ENCODE measurements at places on chromosomes 5 and 9. TPM values are rescaled to one million over a fixed set of nuclear protein-coding genes. Genes with fewer than 3 reads are reported as not detected.

The NUTM2F gene
- not detected for total RNA-seq

DNA sequence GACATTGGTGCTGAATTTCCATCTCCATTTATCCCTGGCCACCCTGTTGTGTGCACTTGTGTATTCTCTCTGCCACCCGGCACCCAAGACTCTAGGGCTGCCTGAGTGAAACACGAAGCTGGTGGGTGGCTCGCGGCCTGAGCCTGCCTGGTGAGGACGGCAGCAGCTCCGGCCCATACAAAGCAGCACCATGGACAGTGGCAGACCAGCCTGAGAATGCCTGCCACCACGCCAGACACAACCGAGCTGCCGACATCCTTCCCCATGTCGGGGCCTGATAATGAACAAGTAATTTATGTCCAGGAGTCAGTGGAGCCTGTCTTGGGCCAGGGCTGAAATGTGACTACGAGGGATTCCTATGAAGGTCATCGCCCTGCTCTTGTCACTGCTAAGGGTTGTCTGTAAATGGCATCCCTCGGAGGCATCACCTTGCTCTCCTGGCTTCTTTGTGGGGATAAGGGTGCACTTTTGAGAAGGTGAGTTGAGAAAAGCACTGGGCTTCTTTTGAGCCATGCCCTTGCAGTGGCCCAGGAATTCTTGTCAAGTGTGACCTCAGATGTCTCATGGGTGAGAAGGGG, 175.7 kb downstream of the MELK start:
- no peak overlapping the region for H3K27ac ChIP-seq
- no peak overlapping the region for H3K4me3 ChIP-seq
- no peaks in the 10 kb centered on the region for H3K36me3 ChIP-seq
- H3K4me1 ChIP-seq = no peaks in the 10 kb centered on the region

The IFNA13 gene
- not detected for total RNA-seq

DNA sequence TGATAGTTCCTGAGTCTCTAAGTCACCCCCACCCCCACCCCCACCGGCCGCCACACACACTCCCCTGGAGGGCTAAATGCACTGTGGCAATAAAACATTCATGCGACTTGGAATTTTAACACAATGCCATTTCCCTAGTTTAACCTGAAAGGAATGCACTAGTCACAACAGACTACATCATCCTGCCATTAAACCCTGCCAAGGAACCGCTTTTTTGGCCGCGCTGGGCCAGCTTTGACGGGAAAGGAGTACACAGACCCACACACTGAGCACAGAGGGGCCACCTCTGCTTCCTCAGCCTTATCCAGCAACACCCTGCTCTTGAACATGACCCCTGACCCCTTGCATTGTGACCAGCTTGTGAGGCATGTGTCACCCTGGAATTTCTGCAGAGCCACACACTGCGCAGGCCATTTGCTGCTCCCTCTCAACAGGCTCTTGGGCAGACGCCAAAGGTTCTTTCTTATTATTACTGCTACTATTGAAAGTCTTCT, 165.3 kb downstream of the BNC2 start:
- no peaks in the 10 kb centered on the region for H3K27me3 ChIP-seq
- peak overlapping the region; percentile 88 for H3K27ac ChIP-seq
- peak; percentile 78 for DNase-seq
- H3K36me3 ChIP-seq = no peaks in the 10 kb centered on the region
- peaks cover 12% of the 10 kb centered on the region for H3K4me1 ChIP-seq

DNA sequence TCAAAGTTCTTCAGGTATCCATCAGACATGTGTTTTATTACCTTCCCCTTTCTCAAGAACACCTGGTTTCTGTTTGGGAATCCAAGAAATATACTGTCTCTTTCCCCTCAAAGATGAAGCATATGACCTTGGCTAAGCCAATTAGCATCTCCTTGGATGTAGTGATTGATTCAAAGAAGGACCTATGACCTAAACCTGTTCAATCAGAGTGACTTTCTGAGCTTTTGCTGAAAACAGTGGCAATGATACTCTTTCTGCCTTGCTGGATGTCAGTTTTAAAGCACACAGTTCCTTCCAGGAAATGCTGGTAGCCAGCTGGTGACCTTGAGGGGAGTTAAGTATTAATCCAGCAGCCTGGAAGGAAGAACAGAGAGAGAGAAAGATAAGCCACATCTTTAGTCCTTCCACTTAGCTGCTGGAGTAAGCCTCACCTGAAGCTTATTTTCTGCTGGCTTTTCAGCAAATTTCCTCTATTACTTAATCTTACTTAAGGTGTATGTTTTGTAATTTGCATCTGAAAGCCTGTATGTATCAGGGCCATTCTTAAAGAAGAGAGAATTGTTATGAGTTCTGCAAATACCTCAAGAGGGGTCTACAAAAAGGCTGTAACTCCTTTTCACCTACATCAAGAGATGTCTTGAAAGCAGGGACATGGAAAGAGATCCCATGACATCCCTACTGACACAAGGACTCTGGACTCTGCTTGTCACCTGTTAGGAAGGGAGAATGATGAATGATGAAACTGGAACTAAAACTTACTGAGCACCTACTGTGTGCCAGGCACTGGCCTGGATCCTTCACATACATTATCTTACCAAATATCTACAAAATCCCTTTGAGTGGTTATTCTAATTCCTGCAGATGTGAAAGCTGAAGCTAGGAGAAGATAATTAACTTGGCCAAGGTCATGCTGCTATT, 35.2 kb upstream of the PIK3R1 start:
- H3K27me3 ChIP-seq = no peaks in the 10 kb centered on the region
- H3K4me3 ChIP-seq = no peak overlapping the region
- no peaks in the 10 kb centered on the region for H3K4me1 ChIP-seq
- DNase-seq = no peak

- H3K4me3 ChIP-seq = no peak overlapping the region
- H3K27me3 ChIP-seq = no peaks in the 10 kb centered on the region
- peaks cover 3% of the 10 kb centered on the region for H3K4me1 ChIP-seq
- no peaks in the 10 kb centered on the region for H3K36me3 ChIP-seq
These were observed 204.7 kb upstream of the RFX3 start for GRCh38 chr9:3730511-3730922.

DNA sequence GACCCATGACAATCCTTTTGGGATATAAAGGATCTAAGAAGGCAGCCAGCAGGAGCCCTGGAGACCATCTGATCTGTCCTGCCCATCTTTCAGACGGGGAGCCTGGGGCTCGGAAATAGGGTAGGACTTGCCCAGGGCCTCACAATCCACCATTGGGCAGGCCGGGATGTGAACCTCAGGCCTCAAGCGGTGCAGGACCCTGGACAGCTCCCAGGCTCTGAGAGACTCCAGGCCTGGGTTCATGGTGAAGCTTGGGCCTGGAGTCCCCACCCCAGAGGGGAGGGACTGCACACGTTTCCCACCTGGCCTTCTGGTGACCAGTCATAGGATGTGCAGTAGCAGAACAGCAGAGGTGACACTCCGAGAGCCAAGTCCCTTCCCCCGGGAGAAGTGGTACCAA, 36.6 kb upstream of the RAPGEF1 start:
- H3K36me3 ChIP-seq = no peaks in the 10 kb centered on the region
- no peaks in the 10 kb centered on the region for H3K27me3 ChIP-seq
- H3K4me1 ChIP-seq = no peaks in the 10 kb centered on the region
- DNase-seq = no peak
- H3K4me3 ChIP-seq = no peak overlapping the region

The ENTPD8 gene
- total RNA-seq = 3.9 TPM

DNA sequence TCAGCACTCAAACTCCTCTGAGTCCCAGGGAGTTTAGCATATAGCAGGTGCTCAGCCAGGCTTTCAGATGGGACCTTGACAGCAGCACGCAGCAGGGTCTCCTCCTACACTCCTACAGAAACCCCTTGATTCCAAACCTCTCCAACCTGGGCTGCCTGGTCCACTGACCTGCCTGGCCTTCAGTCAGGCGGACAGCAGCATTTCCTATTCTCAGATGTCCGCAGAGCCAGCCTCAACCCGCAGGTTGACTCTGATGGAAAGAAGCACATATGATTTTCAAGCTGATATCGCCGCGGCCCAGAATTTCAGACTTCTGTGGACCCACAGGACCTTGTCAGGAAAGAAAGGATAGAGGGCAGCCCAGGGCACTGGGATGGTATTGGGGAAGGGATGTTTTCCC, 5.3 kb upstream of the SLC25A48 start:
- no peak overlapping the region for H3K4me3 ChIP-seq
- no peaks in the 10 kb centered on the region for H3K36me3 ChIP-seq
- H3K27me3 ChIP-seq = peaks cover 13% of the 10 kb centered on the region
- no peak for DNase-seq
- no peaks in the 10 kb centered on the region for H3K4me1 ChIP-seq

DNA sequence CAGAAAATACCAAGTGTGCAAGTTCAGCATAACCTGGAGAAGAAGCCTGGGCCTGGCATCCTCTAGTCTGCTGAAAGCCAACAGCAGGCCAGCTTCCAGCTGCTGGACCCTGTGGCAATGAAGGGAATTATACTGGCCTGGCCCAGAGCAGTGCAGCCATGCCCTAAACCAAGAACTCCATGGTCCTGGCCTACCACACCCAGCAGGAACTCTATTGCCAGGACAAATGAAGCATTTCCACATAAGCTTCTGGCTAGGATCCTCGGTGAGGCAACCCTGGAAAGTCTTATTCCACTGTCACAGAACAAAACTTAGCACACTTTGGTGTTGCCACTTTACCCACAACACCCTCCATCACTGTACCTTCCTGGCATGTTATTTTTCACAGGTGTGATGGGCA, 35.5 kb downstream of the CDK5RAP2 start:
- DNase-seq = no peak
- H3K4me1 ChIP-seq = no peaks in the 10 kb centered on the region
- no peak overlapping the region for H3K27ac ChIP-seq
- H3K36me3 ChIP-seq = peaks cover 6% of the 10 kb centered on the region
- no peaks in the 10 kb centered on the region for H3K27me3 ChIP-seq
- H3K4me3 ChIP-seq = no peak overlapping the region

GRCh38 chr9:73182928-73183327, 31.3 kb downstream of the ANXA1 start:
- H3K36me3 ChIP-seq = no peaks in the 10 kb centered on the region
- no peak overlapping the region for H3K4me3 ChIP-seq
- no peak overlapping the region for H3K27ac ChIP-seq
- DNase-seq = no peak
- no peaks in the 10 kb centered on the region for H3K4me1 ChIP-seq
- H3K27me3 ChIP-seq = no peaks in the 10 kb centered on the region

- no peaks in the 10 kb centered on the region for H3K4me1 ChIP-seq
- H3K36me3 ChIP-seq = no peaks in the 10 kb centered on the region
- H3K27me3 ChIP-seq = no peaks in the 10 kb centered on the region
- H3K27ac ChIP-seq = no peak overlapping the region
- H3K4me3 ChIP-seq = no peak overlapping the region
- no peak for DNase-seq
These were observed 50.4 kb upstream of the MVB12B start for GRCh38 chr9:126276056-126276728.

DNA sequence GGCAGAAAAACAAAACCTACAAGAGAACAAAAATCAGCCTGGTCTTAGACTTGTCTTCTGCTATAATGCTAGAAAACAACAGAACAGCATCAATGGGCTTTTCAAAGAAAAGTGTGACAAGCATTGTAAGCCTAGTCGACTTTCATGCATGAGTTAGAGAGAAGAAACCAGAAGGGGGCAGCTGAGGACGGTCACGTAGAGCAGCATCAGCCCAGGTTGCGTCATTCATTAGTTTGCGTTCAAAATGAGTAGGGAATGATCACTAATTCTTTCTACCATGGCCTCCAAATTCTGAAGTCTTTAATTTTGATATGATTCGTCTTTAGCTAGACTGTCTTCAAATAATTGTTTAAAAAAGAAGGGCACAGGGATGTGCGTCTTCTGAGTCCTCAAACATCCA, 4.7 kb upstream of the ISCA1 start:
- no peaks in the 10 kb centered on the region for H3K36me3 ChIP-seq
- H3K4me1 ChIP-seq = no peaks in the 10 kb centered on the region

DNA sequence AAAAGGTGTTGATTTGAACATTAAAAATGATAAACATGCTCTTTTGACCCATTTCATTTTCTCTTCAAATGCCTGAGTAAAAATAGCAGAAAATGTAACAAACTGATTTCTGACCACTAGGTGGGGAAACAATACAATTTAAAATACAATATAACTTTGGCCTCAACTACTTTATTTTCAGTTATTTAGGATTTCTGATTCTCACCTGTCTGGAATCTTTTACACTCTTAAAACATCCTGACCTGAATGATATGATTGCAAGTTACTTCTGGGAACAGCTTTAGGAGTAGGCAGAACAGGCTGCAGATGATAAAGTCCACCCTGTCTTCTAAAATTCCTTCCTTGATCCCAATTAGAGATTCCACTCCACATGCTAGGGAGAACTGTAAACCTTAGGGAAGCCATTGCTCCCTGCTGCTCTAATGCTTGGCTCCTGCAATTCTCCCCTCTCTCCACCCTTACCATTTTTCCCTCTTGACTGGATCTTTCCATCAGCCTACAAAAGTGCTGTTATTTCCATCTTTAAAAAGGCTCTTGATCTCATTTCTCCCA, 70.3 kb downstream of the FYB1 start:
- H3K4me1 ChIP-seq = no peaks in the 10 kb centered on the region
- no peaks in the 10 kb centered on the region for H3K36me3 ChIP-seq
- H3K27ac ChIP-seq = no peak overlapping the region
- DNase-seq = no peak

- no peak for DNase-seq
- H3K4me1 ChIP-seq = no peaks in the 10 kb centered on the region
- H3K36me3 ChIP-seq = no peaks in the 10 kb centered on the region
These were observed 16.4 kb downstream of the SEMA5A start for GRCh38 chr5:9529513-9529912.

DNA sequence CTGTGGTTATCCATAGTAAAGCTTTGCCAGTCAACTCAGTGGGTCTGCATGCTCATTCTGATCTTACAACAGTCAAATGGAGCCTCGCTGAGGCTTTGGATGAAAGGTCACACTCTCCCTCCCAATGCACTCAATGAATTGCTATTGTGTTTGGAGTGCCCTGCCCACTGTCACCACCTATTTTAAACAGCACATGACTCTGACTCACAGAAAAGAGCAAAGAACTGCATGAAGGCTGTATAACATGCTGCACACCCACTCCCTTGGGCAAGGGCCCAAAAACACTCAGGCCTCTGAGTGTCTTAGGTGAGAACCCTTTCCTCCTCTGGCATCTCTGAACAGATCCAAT, 118.7 kb upstream of the CCDC112 start:
- H3K36me3 ChIP-seq = no peaks in the 10 kb centered on the region
- H3K27me3 ChIP-seq = no peaks in the 10 kb centered on the region

DNA sequence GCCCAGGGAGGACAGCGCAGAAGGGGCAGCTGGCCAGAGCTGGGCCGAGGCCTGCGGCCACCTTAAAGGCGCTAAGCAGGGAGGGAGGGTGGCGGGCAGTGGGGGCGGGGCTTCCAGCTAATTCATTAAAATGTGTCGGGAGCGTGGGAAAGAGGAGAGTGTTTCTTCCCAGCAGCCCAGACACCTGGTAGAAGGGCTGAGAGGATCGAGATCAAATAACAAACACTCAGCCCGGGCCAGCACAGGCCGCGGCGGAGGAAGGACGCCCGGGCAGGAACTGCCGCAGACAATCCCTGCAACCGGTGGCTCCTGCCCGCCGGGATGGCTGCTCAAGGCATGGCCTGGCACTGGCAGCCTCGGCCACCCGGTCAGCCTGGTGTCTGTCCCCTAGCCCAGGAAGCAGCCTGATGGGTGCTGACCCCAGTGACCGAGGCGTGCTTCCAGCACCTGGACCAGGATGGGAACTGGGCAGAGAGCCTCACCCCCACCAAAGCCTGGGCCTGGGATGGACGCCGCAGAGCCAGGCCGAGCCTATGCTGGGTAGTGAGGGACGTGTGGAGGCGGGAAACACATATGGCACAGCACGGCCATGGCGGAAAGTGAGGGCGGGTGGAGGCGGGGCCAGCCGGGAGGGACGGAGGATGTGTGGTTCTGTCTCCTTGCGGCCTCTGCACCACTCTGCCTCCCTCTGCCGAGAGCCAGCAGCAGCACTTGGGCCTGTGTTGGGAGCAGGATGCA, 3.2 kb upstream of the NRARP start:
- peak overlapping the region; percentile 61 for H3K27ac ChIP-seq
- no peak overlapping the region for H3K4me3 ChIP-seq
- H3K36me3 ChIP-seq = no peaks in the 10 kb centered on the region
- no peak for DNase-seq

The FBLL1 gene
- total RNA-seq = 7.5 TPM

The SLC45A2 gene
- not detected for total RNA-seq

The NFIB gene
- total RNA-seq = 26.7 TPM
